Left kidney (tissue), 8 donors: ENCODE measurements at places on chromosomes 2 and 18. TPM values are rescaled to one million over a fixed set of nuclear protein-coding genes. Genes with fewer than 3 reads are reported as not detected.

APLF gene
- 4.8 TPM for polyA plus RNA-seq

CTNNA2 gene
- polyA plus RNA-seq, result 3.9 TPM

GLI2 gene
- 10.8 TPM for polyA plus RNA-seq

UGGT1 gene
- 43.2 TPM for polyA plus RNA-seq

OXER1 gene
- polyA plus RNA-seq, result 12.0 TPM

STEAP3 gene
- polyA plus RNA-seq, result 1.3 TPM

FSHR gene
- not detected for polyA plus RNA-seq

RND3 gene
- 49.9 TPM for polyA plus RNA-seq
